Kasumi-1 (cell line): ENCODE measurements at places on chromosomes 7 and 10.

GRCh38 chr7:95691464-95691863 lies 80.9 kb upstream of the DYNC1I1 start:
- DNase-seq, result no peak

- no peak for DNase-seq
These were observed 148.4 kb downstream of the SEMA3D start for GRCh38 chr7:85038466-85038865.

DNA sequence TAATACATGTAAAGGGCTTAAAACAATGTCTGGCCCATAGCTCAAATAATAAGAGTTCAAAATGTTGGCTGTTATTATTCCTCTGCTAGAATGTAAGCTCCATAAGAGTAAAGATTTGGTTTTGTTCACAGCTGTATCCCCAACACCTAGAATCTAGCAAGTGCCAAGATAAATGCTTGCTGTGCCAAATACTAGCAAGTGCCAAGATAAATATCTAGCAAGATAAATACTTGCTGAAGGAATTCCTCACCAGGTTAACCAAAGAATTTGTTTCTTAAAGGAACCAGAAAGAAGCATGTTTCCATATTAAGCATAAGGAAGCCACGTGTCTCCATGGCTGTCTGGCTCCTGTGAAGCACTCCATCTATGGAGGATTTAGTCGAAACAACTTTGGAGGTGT lies 235.2 kb upstream of the SP4 start:
- no peak for DNase-seq

GRCh38 chr10:133396035-133396624 lies 2.2 kb downstream of the MTG1 start:
- DNase-seq, result no peak

- DNase-seq, result no peak
These were observed 62.7 kb downstream of the ARID5B start for GRCh38 chr10:61964059-61964709.

- no peak for DNase-seq
These were observed 27.5 kb upstream of the AMZ1 start for GRCh38 chr7:2660359-2661095.
